ENCODE measurements at places on chromosomes 12 and 14.

- no peak for DNase-seq
Measured at GRCh38 chr12:51351913-51352532, 5.5 kb upstream of the CELA1 start.

- no peak for DNase-seq
Measured at GRCh38 chr14:76090616-76091391, 60.9 kb upstream of the GPATCH2L start.

DNA sequence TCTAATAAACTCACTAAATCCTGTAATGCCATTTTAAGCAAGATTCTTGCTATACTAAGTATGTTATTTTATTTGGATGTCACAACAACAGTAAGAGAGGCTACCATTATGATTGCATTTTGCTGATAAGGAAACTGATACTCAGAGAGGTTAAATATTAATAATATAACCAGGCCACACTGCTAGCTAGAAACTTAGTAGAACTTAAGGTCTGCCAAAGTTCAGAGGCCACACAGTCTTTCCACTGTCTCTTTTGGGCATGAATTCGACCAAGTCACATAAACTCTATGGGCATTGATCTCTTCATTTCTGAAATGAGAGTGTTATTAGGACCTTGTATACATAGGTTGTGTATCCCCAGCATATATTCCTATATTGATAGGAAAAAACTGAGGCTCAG is 147.9 kb downstream of the SYNE2 start:
- no peak for DNase-seq

DNA sequence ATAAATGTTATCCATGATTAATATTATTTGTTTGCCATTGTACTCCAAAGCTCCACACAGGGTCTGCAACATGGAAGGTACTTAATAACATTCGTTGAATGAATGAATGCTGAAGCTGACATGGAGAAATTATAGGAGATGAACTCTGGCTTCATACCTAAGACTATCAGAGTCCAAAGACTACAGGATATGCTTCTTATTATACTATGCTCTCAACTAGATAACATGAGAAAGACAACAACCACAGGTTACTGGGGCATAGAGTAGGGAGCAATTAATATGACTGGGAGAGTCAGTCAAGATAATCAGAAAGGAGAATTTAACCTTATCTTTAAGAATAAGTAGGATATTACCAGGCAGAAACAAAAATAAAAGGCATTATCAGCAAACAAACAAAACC is 236.3 kb upstream of the SOX5 start:
- DNase-seq: no peak

- no peak for DNase-seq
Measured at GRCh38 chr12:14010989-14011388, 29.6 kb upstream of the GRIN2B start.

DNA sequence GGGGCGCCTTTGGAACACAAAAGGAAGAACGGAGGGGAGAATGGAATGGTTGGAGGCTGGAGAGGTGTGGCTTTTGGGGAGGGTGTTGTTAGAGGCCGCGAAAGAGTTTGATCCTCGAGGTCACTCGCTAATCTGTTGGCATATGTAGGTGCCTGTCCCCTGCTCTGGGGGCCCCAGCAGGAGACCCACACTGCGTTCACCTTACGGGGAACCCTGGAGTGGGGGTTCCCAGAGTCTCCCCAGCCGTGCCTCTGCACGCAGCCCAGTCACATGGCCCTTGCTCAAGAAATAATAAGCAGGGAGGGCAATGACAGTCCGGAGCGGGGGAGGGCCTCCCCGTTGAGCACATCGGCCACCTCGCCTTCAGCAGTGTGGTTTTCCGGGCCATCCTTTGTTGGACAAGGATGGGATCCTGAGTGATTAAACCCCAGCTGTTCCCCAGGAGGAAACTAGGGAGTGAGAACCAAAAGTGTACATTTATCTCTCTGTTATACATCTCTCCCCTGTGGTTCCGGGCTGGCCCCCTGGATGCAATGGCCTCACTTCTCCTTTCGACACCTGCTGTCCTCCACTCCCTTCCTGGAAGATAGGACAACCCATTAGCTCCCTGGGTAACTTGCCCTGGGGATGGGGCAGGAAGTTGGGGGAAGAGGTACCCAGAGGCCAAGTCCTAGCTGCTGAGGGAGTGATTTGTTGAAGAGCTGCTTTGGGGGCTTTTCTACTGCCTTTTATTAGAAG is 1.3 kb downstream of the PLEKHG3 start:
- DNase-seq: no peak

DNA sequence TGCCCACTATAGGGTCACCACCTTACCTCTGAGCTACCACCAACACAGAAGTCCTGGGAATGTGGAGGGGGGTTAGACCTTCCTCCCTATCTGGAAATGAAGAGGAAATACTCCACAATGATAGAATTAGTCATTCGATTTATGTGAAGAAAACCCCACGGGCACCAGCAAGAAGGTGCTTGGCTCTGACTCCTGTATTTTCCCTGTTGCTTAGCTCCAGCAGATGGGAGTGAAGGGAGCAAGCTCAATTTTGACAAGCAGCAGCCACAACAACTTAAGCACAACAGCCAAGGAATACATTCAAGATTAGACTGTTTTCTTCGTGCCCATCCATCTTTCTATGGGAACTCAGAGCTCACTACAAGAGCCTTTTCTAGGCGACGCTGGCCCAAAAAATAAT is 191.7 kb downstream of the SPTSSA start:
- no peak for DNase-seq

DNA sequence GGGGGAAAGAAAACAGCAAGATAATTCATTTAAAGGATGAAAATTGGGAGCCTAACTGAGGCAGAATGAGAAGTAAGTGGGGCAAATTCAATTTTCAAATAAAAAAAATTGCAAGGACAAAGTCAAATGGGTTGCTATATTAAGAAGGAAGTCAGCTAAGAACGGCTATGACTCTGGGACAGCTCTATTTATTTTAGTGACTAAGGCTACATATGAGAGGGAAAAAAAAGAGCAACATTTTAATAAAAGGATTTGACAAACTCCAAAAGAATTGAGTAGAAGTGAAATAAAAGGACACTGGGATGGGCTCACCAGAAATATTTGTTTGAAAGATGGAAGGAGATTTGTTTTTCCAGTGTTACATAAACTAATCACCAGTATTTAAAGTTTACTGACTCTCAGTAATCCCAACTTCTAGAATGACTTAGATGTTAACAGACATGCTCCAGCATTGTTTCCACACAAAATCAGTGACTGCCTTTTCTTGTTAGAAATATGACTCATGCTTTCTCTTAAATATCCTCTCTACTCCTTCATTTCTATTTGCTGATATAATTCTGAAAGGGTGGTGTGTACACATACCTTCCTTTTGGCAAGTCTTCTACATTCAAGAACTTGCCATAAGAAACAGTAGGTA is 198.5 kb downstream of the SLC25A21 start:
- no peak for DNase-seq

GRCh38 chr14:104101651-104102281 is 16.3 kb downstream of the ASPG start:
- DNase-seq: no peak

- no peak for DNase-seq
Measured at GRCh38 chr12:19688532-19688931, 249.2 kb downstream of the AEBP2 start.

DNA sequence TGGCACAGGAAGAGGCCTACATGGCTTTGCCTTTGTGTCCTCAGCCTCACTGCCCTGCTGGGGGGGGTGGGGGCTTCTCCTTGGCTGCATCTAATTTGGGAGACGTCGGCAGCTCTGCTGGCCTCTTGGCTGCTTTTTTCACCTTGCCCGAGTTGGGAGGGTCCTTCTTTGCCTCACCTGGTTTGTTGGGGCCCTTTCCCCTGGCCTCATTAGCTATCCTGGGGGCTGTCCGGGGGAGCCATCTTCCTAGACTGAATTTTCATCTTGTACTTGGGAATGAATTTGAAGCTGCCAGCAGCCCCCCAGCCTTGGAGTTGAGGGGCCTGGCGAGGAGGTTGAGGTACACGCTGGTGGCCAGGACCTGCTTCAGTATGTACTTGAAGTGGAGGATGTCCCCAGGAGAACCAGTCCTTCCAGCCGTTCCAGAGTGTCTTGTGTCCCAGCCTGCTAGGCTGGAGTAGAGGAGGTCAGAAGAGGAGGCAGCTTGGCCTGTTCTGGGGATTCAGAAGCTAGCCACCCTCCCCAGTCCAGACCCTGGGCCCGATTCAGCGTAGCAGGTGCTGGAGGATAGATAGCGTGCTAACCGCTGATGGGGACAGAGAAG is 70.7 kb upstream of the VASH1 start:
- DNase-seq: no peak

DNA sequence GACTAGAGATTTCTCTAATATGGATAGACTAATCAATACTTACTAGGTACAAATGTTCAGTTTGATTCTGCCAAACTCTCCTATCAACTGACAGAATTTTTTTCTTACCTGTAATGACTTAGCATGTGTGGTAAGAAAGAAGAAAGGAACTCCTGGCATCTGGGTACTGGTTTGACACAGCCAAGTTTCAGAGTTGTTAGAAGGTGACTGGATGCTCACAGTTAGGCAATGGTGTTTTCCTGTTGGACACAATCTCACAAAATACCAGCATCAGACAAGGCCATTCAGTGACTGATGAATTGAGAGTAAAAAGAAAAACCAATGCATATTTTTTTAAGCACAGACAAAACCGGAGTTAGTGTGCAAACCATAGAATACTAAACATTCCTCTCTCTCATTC is 4.2 kb downstream of the MUCL1 start:
- no peak for DNase-seq

DNA sequence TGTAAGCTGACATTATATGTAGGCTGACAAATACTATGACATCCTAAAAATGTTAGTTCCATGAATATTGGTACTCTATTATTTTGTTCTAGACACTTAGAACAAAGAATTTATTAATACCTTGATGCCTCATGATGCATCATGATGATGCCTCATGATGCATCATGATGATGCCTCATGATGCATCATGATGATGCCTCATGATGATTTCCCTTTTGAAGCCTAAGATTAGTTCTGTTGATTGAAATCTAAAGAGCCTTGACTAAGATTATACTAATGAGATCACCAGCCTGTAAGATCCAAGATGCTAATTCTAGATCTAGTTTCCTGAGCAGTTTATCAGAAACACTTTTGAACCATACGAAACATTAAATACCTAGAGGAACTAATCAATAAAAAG is 4.6 kb upstream of the CEP128 start:
- DNase-seq: no peak

DNA sequence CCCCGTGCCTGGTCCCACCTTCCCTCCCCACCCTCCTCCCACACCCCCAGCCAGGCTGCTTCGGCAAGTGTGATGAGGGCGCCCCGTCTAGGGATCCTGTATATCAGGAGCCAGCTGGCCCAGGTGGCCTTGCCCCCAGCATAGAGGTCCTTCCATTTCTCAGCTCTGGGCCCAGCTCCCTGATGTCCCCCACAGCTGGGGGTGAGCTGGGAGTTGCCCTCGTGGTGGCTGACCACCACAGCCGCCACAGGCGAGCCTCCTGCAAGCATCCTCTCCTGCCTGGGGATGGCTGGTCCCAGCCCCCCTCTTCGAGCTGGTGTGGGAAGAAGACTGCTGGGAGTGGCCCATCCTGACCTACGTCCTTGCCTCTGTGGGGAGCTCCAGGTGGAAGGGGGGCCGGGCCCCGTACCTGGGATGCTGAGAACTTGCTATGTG is 7.4 kb downstream of the ASPG start:
- DNase-seq: no peak

GRCh38 chr14:46818147-46818546 is 166.6 kb upstream of the RPL10L start:
- DNase-seq: no peak

DNA sequence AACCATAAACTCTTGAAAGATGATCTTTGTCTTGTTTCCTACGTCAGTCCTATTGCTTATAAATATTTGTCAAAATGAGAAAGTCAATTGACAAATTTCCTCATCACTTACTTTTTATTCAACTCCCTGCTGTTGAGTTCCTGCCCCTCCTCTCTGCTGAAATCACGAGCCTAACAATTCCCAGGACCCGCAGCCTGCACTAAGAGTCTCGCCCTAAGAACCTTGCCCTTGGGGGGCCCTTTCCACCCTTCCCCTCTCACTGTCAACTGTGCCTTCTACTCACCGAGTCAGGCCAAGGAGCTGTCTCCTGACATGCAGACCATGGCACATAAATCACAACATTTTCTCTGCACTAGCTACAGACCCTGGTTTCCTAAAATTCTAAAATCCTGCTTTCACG is 99.0 kb downstream of the STAB2 start:
- DNase-seq: no peak

DNA sequence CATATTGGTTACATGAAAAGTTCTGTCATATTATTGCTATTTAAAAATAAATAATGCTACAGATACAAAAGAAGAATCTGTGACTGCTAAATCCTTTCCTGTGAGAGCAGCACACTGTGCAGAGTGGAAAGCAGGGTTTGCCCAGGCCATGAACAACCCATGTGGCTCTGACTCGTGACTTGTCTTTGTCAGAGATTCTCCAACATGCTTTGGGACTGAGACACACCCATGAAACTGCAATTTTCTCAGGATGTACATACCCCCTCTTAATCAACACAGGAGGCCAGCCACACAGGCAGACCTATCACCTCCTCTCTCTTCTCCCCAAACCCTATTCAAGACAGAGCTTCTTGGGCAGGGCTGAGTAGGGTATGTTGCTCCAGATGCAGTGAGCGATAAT is 96.8 kb upstream of the NTF3 start:
- DNase-seq: no peak

GRCh38 chr14:81018251-81018650 is 62.8 kb downstream of the TSHR start:
- DNase-seq: no peak

DNA sequence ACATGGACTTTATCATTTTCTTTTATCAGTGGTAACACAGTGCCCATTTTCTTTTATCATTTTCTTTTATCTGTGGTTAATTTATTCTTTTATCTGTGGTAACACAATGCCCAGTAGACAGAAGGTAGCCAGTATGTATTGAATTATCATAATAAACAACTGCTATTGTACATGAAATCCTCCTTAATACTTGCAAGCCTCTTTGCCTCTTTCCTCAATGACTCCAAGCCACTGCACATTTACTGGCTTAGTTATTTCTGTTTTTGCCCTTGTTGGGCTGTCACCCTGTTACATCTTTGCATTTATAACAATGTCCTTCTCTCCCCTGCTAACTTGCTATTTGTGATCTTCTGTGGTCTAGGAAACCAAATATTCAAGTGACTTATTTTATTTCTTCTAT is 345.0 kb downstream of the ATP23 start:
- no peak for DNase-seq

DNA sequence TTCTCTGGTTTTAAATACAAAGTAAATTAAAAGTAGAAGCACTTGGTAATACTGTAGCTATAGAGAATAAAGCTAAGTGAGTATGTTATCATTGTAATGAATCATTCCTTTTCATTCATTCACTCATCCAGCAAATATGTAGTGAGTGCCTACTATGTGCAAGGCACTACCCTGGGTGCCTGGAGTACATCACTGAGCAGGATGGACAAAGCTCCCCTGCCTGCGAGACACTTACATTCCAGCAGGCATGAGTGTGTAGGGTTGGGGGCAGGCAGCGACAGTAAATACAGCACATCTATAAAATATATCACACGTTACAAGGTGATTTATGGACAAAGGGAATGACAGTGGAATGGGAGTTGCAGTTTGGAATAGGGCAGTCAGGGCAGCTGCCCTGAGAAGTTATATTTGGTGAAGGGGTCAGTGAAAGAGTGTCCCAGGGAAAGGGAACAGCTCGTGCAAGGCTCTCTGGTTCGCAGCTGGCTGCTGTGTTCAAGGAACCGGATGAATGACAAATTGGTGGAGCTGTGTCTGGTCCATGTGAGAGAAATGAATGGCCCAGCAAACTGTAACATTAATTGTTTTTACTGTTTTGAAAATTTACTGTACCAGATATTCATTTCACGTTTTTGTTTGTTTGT is 159.6 kb downstream of the CRADD start:
- no peak for DNase-seq

Data from mesothelial cell of epicardium (in vitro differentiated cells).